ENCODE measurements at places on chromosomes 13 and 19. TPM values are rescaled to one million over a fixed set of nuclear protein-coding genes. Genes with fewer than 3 reads are reported as not detected.

The KLK4 gene
- not detected for total RNA-seq

The EEF1AKMT1 gene
- total RNA-seq: 10.2 TPM

- peak; percentile 78 for DNase-seq
These were observed 183.5 kb upstream of the TSC22D1 start for GRCh38 chr13:44759384-44760360.

GRCh38 chr19:47330466-47330869, 1.5 kb upstream of the C5AR2 start:
- DNase-seq: no peak

DNA sequence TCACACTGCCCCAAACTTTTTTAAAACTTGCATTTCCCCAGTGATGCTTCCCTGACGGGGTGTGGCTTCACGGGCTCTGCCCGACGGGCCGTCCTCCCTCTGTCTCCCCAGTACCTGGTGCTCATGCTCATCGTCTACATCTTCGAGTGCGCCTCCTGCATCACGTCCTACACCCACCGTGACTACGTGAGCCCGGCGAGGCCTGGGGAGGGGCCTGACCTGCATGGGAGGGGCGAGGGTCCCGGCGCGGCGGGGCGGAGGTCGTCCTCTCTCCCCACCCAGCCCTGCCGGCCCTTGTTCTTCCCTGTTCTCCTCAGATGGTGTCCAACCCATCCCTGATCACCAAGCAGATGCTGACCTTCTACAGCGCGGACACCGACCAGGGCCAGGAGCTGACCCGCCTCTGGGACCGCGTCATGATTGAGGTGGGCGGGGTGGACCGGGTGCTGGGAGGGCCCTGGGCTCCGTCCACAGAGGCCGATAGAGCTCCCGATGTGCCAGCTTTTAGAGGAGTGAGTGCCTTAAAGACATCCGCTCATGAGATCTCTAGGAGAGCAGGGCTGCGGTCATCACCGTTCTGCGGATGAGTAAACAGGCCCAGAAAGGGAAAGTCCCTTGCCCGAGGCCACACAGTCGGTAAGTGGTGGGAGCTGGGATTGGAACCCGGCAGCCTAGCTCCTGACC, 6.9 kb downstream of the UPK1A start:
- peak; percentile 66 for DNase-seq

DNA sequence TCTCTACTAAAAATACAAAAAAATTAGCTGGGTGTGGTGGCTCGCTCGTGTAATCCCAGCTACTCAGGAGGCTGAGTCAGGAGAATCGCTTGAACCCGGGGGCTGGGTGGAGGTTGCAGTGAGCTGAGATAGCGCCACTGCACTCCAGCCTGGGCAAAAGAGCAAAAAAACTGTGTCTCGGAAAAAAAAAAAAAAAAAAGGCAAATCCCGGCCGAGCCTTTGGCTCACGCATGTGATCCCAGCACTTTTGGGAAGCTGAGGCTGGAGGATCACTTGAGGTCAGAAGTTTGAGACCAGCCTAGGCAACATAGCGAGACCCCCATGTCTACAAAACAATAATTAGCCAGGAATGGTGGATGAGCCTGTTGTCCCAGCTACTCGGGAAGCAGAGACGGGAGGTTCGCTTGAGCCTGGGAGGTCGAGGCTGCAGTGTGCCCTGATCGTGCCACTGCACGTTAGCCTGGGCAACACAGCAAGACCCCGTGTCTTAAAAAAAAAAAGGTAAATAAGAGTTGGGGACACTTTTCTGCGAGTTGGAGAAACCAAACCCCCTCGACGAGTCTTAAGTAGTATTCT, 574 bp upstream of the GPX4 start:
- no peak for DNase-seq

DNA sequence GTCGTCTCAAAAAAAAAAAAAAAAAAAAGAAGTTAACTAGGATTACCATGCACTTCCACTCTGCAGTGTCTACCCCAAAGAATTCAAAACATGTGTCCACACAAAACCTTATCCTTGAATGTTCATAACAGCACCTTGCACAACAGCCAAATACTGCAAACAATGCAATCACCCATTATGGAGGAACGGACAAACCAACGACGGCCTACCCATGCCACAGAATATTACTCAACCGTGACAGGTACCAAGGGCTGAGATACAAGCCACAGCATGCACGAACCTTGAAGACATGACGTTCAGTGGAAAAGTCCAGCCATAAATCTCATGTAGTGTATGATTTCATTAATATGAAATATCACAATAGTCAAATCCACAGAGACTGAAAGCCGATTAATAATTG, 3.0 kb upstream of the SHISA7 start:
- DNase-seq: peak; percentile 94

Measured in foreskin keratinocyte (primary cell).